Placental epithelial cell (primary cell): ENCODE measurements at places on chromosomes 2 and 18. TPM values are rescaled to one million over a fixed set of nuclear protein-coding genes. Genes with fewer than 3 reads are reported as not detected.

Gene ABCG8
- total RNA-seq, result not detected in 2 replicates

Gene GPR155
- total RNA-seq, result 20.5 and 27.5 TPM in 2 replicates

Gene GAL3ST2
- total RNA-seq, result 0.79 TPM in 1 of 2 replicates, not detected in the other

Gene FAM124B
- total RNA-seq, result not detected in 2 replicates

Gene SERPINB13
- not detected in 2 replicates for total RNA-seq

Gene PRSS56
- total RNA-seq, result not detected in 2 replicates

Gene MYO7B
- under 0.01 and 1.2 TPM in 2 replicates for total RNA-seq

Gene SYT4
- not detected in 2 replicates for total RNA-seq

Gene NGEF
- total RNA-seq, result 0.79 and 2.8 TPM in 2 replicates

Gene LHCGR
- total RNA-seq, result not detected in 2 replicates

Gene UGT1A4
- 0.33 and 0.39 TPM in 2 replicates for total RNA-seq

Gene COL3A1
- total RNA-seq, result 3,456 and 6,874 TPM in 2 replicates

Gene KLHL14
- total RNA-seq, result not detected in 2 replicates

Gene POTEJ
- total RNA-seq, result not detected in 2 replicates

Gene DQX1
- 0.33 and 0.39 TPM in 2 replicates for total RNA-seq

Gene COL4A4
- 4.7 and 5.3 TPM in 2 replicates for total RNA-seq

Gene EGR4
- not detected in 2 replicates for total RNA-seq

Gene ALPG
- total RNA-seq, result under 0.01 TPM in 1 of 2 replicates, not detected in the other

Gene GALR1
- not detected in 2 replicates for total RNA-seq

Gene SLC40A1
- 0.11 and 0.79 TPM in 2 replicates for total RNA-seq

Gene PRLH
- total RNA-seq, result not detected in 2 replicates

Gene CREG2
- total RNA-seq, result not detected in 2 replicates

Gene CNDP1
- not detected in 2 replicates for total RNA-seq

Gene PLGLB2
- total RNA-seq, result 0.76 and 2.7 TPM in 2 replicates

Gene FBXO36
- 2.0 and 2.6 TPM in 2 replicates for total RNA-seq

Gene UNC80
- total RNA-seq, result not detected in 2 replicates

Gene GALNT5
- 9.0 and 16.5 TPM in 2 replicates for total RNA-seq

Gene KCNS3
- under 0.01 and 0.11 TPM in 2 replicates for total RNA-seq

Gene RASGRP3
- total RNA-seq, result not detected in 2 replicates

Gene GPAT2
- 1.2 and 14.2 TPM in 2 replicates for total RNA-seq
